Central memory CD8-positive, alpha-beta T cell (primary cell): ENCODE measurements at places on chromosomes 6 and 20.

DNA sequence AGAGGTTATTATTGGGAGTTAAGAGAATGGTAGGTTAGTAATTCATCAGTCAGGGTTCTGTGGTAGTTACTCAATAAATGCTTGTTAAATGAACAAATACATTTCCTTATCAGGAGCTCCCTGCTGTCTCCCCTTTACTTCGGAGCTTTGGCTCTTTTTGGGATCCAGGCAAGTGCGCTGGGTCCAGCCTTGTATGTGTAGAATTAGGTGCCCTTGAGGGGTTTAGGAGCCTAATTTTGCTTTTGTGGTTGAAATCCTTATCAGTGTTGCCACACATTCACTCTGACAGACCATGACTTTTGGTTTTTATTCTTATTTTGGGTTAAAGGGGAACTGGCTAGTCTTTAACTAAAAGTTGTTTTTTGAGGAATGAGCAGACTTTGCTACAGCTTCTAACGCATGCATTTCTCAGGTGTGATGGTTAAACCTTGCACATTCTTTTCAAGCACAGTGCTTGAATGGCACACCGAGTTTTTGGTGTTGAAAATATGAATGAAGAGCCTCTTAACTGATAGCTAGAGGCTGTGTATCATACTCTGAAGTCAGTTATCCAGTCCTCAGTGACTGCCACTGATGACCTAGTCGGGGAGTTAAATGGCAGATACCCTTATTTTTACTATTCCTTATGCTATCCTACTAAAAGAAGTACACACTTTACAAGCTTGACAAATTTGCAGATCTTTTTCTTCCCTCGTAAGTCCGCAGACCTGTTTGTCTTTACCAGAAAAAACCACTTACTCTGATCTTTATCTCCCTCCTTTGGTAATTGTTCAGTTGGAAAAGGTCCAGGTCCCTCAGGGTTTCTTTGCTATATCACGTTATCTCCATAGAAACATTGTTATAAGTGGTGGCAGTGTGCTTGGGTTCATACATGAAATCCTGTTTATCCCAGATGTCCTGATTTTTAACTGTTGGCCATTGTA, 50.7 kb upstream of the PLCG1 start:
- no peak overlapping the region for H3K4me3 ChIP-seq
- peak overlapping the region; percentile 3 for H3K27ac ChIP-seq
- H3K36me3 ChIP-seq, result peaks cover 56% of the 10 kb centered on the region
- H3K27me3 ChIP-seq, result no peaks in the 10 kb centered on the region

DNA sequence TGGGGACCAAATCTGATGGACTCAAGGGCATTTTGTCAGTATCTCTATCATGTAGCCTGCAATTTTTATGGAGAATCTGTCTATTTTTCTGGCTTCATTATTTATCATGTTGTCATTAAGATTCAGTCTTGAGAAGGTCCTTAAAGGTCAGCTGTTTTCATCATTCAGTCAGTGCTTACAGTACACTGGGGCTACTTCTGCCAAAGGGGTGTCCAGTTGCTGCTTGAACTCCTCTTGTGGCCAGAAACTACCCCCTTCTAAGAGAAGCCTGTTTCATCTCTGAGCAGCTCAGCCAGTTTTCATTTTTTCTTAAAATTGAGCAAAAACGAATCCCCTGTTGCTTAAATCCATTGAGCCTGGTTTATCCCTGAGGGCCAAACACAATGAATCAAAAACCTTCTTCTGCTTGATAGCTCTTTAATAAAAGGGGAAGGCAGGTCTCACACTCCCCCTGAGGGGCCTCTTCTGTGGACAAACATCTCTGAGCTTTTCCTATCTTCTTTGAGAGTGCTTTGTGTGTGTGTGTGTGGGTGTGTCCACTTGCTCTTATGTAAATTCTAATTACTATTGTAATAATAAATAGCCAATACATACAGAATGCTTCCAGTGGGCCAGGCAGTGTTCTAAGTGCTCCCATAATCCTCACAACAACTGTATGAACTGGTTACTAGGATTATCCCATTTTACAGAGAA, 172.2 kb downstream of the PLCB1 start:
- no peaks in the 10 kb centered on the region for H3K27me3 ChIP-seq
- H3K36me3 ChIP-seq, result no peaks in the 10 kb centered on the region
- H3K4me3 ChIP-seq, result no peak overlapping the region
- H3K4me1 ChIP-seq, result peaks cover 20% of the 10 kb centered on the region

DNA sequence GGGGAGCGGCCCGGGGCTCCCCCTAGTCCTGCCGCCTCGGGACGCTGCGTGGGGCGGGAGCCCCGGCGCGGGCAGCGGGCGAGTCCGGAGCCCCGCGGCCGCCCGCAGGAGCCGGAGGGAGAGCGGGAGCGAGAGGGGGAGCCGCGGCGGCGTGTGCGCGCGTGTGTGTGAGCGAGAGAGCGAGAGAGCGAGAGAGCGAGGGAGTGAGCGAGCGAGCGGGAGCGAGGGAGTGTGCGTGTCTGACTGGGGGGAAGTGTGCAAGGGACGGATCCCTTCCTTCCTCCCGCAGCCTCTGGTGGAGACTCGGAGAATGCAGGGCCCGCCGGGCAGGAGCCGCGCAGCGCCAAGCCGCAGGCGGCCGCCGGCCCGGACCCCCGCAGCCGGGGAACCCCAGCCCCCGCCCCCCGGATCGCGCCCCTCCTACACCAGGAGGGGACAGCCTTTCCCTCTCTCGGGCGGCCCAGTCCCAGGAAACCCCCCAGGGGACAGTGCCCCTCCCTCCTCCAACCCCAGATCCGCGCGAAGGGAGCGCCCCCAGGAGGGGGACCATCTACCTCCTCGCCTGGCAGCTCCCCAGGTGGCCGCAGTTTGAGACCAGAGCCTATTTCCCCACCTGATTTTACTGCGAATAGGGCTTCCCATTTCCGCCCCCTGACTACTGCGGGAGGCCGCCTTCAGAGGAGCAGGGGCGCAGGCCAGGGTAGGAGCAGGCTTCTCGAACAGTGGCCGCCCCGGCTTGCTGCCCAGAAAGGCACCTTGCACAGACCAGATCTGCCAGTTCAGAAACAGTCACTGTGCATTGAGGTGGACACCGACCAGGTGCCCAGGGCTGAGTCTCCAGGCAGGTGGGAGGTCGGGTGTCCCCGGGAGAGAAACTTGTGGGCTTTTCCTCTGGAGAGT, at the start of gene CDH22:
Gene CDH22 (minus strand): TSS at position 241 of the 900 bp plus-strand sequence. CDS start 57,204 bp downstream, outside the sequence.
- peaks cover 80% of the 10 kb centered on the region for H3K27me3 ChIP-seq
- H3K4me3 ChIP-seq, result peak within 1 kb of the TSS; percentile 55
- H3K4me1 ChIP-seq, result peaks cover 13% of the 10 kb centered on the region

- H3K4me1 ChIP-seq, result peaks cover 65% of the 10 kb centered on the region
- H3K4me3 ChIP-seq, result peak overlapping the region; percentile 96
- DNase-seq, result no peak
Measured at GRCh38 chr6:31663961-31664789, 622 bp downstream of the GPANK1 start.

GRCh38 chr6:141210901-141211300, 921.8 kb upstream of the GJE1 start:
- H3K4me3 ChIP-seq, result no peak overlapping the region
- no peaks in the 10 kb centered on the region for H3K4me1 ChIP-seq
- peaks cover 9% of the 10 kb centered on the region for H3K27me3 ChIP-seq
- H3K36me3 ChIP-seq, result no peaks in the 10 kb centered on the region
- H3K27ac ChIP-seq, result no peak overlapping the region

DNA sequence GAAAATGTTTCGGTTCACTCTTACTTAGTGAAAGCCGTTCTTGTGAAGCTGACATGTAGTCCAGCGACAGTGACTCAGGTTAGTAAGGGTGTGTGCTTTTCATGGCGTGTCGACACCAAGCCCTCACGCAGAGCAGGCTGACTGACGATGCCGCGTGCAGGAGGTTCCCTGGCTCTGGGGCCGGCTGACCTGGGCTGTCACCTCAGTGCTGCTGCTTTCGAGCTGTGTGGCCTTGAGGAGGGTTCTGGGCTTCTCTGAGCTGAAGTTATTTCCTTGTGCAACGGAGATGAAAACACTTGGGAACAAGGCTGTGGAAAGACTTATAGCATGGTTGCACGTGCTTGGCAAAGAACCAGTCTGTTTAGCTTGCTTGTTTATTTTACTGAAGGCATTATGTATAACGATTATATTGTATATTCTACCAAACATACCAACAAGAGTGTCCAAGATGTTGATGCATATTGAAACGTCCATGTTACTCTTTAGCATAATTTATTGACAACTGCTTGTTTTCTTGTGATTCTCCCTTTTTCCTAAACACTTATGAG, 59.2 kb downstream of the PHACTR3 start:
- peaks cover 63% of the 10 kb centered on the region for H3K27me3 ChIP-seq
- H3K4me3 ChIP-seq, result no peak overlapping the region
- H3K4me1 ChIP-seq, result no peaks in the 10 kb centered on the region
- no peak for DNase-seq

GRCh38 chr6:8780653-8781052, 345.3 kb upstream of the SLC35B3 start:
- no peak for DNase-seq
- H3K4me3 ChIP-seq, result no peak overlapping the region
- no peaks in the 10 kb centered on the region for H3K36me3 ChIP-seq
- no peaks in the 10 kb centered on the region for H3K4me1 ChIP-seq
- H3K27me3 ChIP-seq, result no peaks in the 10 kb centered on the region

- H3K4me1 ChIP-seq, result peaks cover 61% of the 10 kb centered on the region
- no peaks in the 10 kb centered on the region for H3K27me3 ChIP-seq
- peak; percentile 71 for DNase-seq
- H3K36me3 ChIP-seq, result peaks cover 35% of the 10 kb centered on the region
- H3K27ac ChIP-seq, result peak overlapping the region; percentile 98
Measured at GRCh38 chr6:32668226-32668747, 1.8 kb upstream of the HLA-DQB1 start.

- no peaks in the 10 kb centered on the region for H3K4me1 ChIP-seq
- no peak overlapping the region for H3K27ac ChIP-seq
- no peak overlapping the region for H3K4me3 ChIP-seq
- no peak for DNase-seq
- no peaks in the 10 kb centered on the region for H3K27me3 ChIP-seq
- H3K36me3 ChIP-seq, result peaks cover 2% of the 10 kb centered on the region
Measured at GRCh38 chr20:15485519-15485918, 1087.7 kb downstream of the KIF16B start.

DNA sequence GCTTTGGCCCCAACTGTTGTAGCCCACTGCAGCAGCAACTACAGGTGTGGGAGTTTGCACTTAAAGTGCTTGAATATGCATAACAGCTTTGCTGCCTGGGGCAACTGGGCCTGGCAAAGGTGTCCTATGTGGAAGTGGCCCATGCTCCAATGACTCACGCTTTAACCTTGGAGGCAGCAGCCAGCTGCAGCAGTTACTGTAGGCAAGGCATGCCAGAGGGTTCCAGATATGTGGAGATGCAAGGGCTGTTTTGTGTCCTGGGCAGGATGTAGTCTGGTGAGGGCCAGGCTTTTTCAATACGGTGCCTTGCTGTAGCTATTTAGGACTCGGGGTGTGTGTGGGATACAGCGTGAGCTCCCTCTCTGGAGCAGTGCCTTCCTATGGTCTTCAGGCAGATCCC, 150.3 kb downstream of the NKAIN2 start:
- no peak for DNase-seq
- no peaks in the 10 kb centered on the region for H3K36me3 ChIP-seq
- no peak overlapping the region for H3K4me3 ChIP-seq
- H3K27ac ChIP-seq, result no peak overlapping the region
- no peaks in the 10 kb centered on the region for H3K4me1 ChIP-seq

DNA sequence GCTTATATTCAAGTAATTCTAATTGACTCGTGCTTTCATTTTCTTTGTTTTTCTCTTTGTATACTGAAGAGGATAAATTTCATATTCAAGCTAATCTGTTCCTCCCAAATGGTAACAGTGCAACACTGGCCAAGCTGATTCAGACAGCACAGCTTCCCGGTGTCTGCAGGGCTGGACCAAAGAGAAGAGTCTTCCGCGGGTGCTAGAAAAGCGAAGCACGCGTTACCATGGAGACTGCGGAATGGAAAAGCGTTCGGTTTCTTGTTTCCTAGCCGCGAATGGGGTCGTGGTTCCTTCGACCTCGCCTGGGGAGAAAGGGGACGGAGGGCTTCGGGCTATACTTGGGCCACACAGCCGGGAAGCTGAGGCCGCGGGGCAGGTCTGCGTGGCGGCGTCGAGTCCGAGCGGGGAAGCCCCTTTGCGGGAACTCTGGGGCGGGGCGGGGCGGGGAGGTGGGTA, 6.2 kb upstream of the ZNF311 start:
- DNase-seq, result no peak

DNA sequence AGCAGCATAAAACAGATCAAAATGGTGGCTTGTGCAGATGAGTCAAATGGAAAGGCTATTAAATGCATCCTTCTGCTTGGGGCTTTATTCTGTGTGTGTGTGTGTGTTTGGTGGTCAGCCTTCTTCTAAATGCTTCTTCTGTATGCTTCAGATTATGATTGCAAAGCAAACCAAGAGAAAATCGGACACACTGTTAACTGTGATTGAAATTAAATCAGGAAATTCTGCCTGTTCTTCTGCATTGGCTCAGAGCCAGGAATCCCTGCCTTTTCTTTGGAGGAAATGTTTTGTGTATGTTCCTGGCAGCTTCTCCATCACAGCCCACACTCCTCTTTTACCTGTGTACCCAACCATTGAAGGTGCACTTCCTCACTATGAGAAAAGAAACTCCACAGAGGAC, 22.3 kb upstream of the PDE10A start:
- no peaks in the 10 kb centered on the region for H3K27me3 ChIP-seq
- H3K4me3 ChIP-seq, result no peak overlapping the region
- no peaks in the 10 kb centered on the region for H3K36me3 ChIP-seq
- DNase-seq, result no peak
- no peaks in the 10 kb centered on the region for H3K4me1 ChIP-seq

DNA sequence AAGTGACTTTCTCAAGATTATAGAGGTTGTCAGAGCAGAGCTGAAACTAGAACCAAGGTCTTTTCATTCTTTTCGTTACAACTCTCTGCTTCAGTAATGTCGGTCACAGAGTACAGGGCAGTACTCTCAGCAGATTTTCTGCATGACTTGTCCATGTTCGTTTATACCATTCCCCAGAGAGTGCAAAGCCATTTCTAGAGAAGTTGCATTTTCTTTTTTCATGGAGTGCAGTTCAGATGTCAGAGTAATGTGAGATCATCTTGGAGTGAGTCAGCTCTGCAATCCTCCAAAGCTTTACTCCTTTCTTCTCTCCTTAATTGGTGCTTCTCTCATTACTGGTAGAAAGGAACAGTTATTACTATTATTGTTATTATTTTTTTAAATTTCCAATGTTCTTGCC, 115.6 kb upstream of the B3GAT2 start:
- no peaks in the 10 kb centered on the region for H3K36me3 ChIP-seq
- H3K4me3 ChIP-seq, result no peak overlapping the region
- no peak overlapping the region for H3K27ac ChIP-seq
- H3K4me1 ChIP-seq, result no peaks in the 10 kb centered on the region
- H3K27me3 ChIP-seq, result peaks cover 22% of the 10 kb centered on the region
- no peak for DNase-seq
